Spinal cord (tissue), 10 donors: ENCODE measurements at places on chromosomes 5 and 9. TPM values are rescaled to one million over a fixed set of nuclear protein-coding genes. Genes with fewer than 3 reads are reported as not detected.

DBH gene
- total RNA-seq, result not detected

SLC25A2 gene
- not detected for total RNA-seq

SAXO1 gene
- 0.17 TPM for total RNA-seq

ZFP2 gene
- total RNA-seq, result 6.6 TPM

NPDC1 gene
- total RNA-seq, result 82.7 TPM

CTSL gene
- 84.5 TPM for total RNA-seq

TEK gene
- 15.8 TPM for total RNA-seq

C9orf50 gene
- total RNA-seq, result 0.44 TPM

LRRC19 gene
- total RNA-seq, result not detected

SIT1 gene
- total RNA-seq, result not detected

ZFP37 gene
- total RNA-seq, result 12.6 TPM

SLC46A2 gene
- total RNA-seq, result 0.11 TPM

PCDHGA3 gene
- 10.5 TPM for total RNA-seq

CAPSL gene
- total RNA-seq, result 24.2 TPM

NR2F1-AS1 gene
- total RNA-seq, result 50.9 TPM

SPOCK1 gene
- total RNA-seq, result 97.6 TPM

SH3RF2 gene
- total RNA-seq, result 0.94 TPM

PCDHB6 gene
- total RNA-seq, result 2.7 TPM

ANKDD1B gene
- total RNA-seq, result 1.7 TPM

SH2D3C gene
- 11.6 TPM for total RNA-seq

EQTN gene
- total RNA-seq, result 0.61 TPM

MAP3K1 gene
- total RNA-seq, result 47.6 TPM

HSPA9 gene
- total RNA-seq, result 218 TPM

CDX1 gene
- total RNA-seq, result 0.28 TPM
